NCI-H345 (cell line): ENCODE measurements at places on chromosomes 7 and 10.

DNA sequence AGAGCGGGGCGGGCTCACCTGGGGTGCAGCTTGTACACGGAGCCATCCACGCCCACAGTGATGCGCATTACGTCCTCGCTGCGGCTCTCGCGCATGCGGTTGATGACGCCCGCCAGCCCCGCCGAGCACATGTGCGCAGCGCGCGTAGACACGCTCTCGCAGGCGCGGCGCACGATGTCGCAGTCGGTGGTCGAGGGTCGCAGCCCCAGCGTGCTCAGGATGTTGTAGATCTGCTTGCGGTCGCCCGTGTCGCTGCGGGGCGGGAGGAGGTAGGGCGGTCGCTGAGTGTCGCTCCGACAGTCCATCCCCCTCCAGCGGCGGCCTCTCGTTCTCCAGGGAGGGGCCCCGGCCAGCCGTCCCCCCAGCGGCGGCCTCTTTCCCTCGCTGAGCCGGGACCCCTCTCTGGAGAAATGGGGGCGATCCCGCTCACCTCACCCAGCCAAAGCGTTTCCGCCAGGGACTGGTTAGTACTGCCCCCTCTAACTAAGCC, 4.4 kb upstream of the MYL7 start:
- no peak for DNase-seq

DNA sequence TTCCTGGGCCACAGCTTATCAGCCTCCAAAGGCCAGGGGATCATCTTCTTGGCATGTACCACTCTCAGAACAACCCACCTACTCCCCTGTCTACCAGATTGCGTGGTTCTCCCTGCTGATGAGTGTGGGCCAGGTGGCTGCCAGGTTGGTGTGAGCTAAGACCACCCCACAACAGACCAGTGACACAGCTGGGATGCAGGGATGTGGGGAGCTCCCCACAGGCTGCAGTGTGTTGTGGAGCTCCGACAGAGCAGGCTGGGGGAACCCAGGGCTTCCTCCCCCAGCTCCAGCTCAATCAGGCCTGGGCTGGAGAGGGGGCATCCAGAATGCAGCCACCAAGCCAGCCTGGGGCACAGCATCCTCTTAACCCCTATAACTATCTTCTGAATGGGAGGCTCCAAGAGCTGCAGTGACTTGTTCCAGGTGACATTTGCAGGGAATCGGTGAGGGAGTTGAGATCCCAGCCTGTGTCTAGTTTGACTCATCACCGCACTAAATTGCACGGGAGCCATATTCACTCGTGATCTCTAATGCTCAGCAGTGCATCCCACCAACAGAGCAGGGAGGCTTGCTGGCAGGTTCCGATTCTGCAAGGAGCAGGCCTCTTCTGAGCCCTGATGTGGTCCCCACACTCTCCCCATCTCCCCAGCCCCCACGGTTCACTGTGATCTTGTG, 596 bp upstream of the GDF2 start:
- DNase-seq = no peak

DNA sequence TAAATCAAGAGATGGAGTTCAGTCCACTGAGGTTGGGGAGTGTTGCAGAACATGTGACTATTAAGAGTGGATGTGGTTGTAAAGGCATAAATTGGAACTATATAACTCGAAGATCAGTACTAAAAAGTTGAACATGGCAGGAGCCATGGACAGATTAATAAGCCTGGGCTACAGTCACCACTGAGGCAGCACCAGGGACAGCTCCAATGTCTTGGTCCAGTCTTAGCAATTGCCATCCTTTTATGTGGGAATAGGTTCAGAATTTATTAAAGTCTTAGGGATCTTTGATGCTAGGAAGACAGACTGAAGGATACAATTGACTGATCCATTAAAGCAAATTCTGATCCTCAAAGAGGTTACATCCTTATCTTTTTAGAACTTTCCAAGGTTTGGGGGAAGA, 156.6 kb downstream of the ADRA2A start:
- DNase-seq = no peak

GRCh38 chr10:83492004-83492403, 647.3 kb upstream of the GHITM start:
- DNase-seq = no peak

DNA sequence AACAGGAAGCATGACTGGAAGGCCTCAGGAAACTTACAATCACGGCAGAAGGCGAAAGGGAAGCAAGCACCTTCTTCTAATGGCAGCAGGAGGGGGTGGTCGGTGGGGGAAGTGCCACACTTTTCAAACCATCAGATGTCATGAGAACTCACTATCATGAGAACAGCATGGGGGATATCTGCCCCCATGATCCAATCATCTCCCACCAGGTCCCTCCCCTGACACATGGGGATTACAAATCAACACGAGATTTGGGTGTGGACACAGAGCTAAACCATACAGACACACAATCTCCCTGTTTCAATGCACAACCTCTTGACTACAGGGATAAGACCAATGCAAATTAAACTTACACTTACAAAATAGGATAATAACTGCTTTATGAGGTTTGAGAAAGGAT, 97.6 kb downstream of the SGMS1 start:
- DNase-seq = no peak

GRCh38 chr10:43746906-43747305, 98.2 kb upstream of the ZNF32 start:
- no peak for DNase-seq
